ENCODE measurements at places on chromosomes 13 and 19. TPM values are rescaled to one million over a fixed set of nuclear protein-coding genes. Genes with fewer than 3 reads are reported as not detected.

DNA sequence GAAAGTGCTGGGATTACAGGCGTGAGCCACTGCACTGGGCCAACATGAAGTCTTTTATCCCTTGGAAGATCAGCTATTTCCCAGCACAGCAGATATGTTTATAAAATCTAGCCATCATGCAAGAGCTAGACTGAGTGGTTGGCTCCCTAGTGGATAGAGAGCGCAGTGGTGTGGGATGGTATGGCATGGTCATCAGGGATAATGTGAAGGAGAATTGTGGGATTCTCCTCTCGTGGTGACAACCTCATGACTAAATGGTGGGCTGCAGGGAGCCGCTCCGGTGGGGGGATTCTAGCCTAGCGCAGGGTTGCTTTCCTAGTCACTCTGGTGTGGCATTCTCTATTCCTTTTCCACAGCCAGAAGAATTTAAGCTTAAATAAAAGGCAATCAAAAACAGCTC lies 43.3 kb upstream of the GPI start:
- H3K27me3 ChIP-seq, result no peaks in the 10 kb centered on the region
- no peak overlapping the region for H3K4me3 ChIP-seq
- H3K27ac ChIP-seq, result no peak overlapping the region

DNA sequence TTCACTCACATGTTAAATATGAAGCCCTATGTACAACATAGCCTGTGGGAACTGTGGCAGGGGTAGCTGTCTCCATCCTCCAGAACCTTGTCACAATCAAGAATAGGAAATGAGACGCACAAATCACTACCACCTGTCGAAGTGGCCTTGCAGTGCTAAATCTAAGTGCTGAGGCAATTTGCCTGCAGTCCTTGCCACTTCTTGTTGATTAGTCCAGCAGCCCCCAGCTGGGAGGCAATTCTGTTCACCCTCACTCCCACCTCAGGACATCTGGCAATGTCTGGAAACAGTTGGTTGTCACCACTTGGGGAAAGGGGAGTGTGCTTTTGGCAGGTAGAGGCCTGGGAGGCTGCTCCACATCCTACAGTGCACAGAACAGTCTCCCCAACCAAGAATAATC lies 10.7 kb downstream of the RFX2 start:
- no peak overlapping the region for H3K4me3 ChIP-seq
- H3K27me3 ChIP-seq, result no peaks in the 10 kb centered on the region
- H3K4me1 ChIP-seq, result no peaks in the 10 kb centered on the region
- no peak overlapping the region for H3K27ac ChIP-seq
- no peaks in the 10 kb centered on the region for H3K36me3 ChIP-seq
- DNase-seq, result no peak

GRCh38 chr13:29743201-29743786 lies 107.1 kb downstream of the UBL3 start:
- H3K4me3 ChIP-seq, result no peak overlapping the region
- H3K36me3 ChIP-seq, result no peaks in the 10 kb centered on the region
- no peaks in the 10 kb centered on the region for H3K27me3 ChIP-seq
- no peak for DNase-seq
- no peaks in the 10 kb centered on the region for H3K4me1 ChIP-seq

- H3K27me3 ChIP-seq, result no peaks in the 10 kb centered on the region
- H3K4me3 ChIP-seq, result no peak overlapping the region
- DNase-seq, result no peak
- H3K4me1 ChIP-seq, result peaks cover 55% of the 10 kb centered on the region
Measured at GRCh38 chr13:50107205-50107604, 92.0 kb downstream of the KCNRG start.

DNA sequence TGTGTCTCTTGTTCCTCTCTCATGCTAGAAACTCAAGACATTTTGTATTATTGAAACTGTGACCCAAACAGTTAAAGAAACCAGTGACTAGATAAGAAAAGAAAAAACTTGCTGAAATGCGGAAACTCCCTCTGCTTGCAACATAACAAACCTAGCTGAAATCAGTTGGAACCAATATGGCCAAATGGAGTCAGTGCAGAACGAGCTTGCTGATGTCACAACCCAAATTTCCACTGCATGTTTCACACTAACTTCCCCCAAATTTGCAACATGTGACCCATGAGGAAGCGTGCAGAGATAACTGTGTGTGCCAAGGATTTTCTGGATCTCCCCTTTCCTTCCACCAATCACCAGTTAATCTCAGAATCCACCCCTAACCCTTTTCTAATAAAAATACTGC lies 208.0 kb downstream of the DLEU7 start:
- H3K36me3 ChIP-seq, result no peaks in the 10 kb centered on the region
- peak overlapping the region; percentile 90 for H3K27ac ChIP-seq
- peaks cover 41% of the 10 kb centered on the region for H3K4me1 ChIP-seq
- peak; percentile 75 for DNase-seq

DNA sequence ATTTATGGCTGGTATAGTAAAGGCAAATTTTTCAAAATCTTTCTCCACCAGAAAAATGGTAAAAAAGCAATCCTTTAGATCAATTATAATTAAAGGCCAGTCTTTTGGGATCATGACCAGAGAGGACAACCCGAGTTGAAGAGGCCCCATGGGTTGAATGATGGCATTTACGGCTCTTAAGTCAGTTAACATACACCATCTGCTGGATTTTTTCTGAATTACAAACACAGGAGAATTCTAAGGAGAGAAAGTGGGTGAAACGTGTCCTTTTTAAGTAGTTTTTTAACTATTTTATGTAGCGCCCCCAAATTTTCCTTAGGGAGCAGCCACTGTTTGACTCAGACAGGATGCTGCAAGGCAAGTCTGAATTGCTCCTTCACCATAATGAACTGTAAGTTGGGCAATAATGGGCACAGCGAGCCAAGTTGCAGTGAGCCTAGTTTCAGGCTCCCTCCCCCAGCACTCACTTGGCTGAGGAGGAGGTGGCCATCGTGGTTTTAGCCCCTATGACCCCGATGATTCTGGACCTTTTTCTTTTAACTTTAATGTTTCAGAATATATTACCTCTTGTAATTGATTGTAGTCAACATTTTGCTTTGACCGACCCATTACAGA lies 13.6 kb upstream of the ZNF611 start:
- H3K27me3 ChIP-seq, result no peaks in the 10 kb centered on the region
- H3K36me3 ChIP-seq, result no peaks in the 10 kb centered on the region
- no peak overlapping the region for H3K4me3 ChIP-seq
- no peak overlapping the region for H3K27ac ChIP-seq

DNA sequence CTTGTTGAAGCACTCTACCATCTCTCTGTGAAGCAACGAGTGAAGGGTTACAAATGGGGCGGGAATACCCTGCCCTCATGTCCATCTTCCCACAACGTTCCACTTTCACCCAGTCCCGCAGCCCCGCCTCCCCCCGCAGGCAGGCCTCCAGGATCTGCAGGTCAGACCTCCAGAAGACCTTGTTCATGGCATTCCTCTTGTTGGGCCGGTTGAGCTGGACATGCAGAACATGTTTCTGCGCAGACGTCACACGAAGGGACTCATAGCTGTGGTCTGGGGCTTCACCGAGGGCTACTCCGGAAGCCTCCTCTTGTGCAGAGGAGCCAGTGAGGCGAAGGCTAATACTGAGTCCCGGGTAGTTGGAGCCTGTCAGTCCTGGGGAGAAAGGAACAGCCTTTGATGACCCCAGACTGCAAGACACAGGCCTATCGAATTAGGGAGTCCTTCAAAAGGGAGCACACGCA lies 420 bp downstream of the ECH1 start:
- peak overlapping the region; percentile 99 for H3K4me3 ChIP-seq
- DNase-seq, result peak; percentile 69
- peaks cover 19% of the 10 kb centered on the region for H3K4me1 ChIP-seq
- peak overlapping the region; percentile 74 for H3K27ac ChIP-seq
- H3K27me3 ChIP-seq, result no peaks in the 10 kb centered on the region

GRCh38 chr19:1258707-1259205 lies 10.4 kb downstream of the MIDN start:
- peak overlapping the region; percentile 68 for H3K4me3 ChIP-seq
- peaks cover 16% of the 10 kb centered on the region for H3K36me3 ChIP-seq
- no peaks in the 10 kb centered on the region for H3K27me3 ChIP-seq
- peak; percentile 73 for DNase-seq

- peak; percentile 99 for DNase-seq
- no peaks in the 10 kb centered on the region for H3K27me3 ChIP-seq
- peak within 1 kb of the TSS; percentile 51 for H3K27ac ChIP-seq
- H3K4me3 ChIP-seq, result peak within 1 kb of the TSS; percentile 89
- peaks cover 21% of the 10 kb centered on the region for H3K4me1 ChIP-seq
Measured at GRCh38 chr19:4182084-4182810, at the start of the genes ANKRD24 and SIRT6. ANKRD24 (plus strand) TSS chr19:4182689; CDS start chr19:4186426, 3,737 bp downstream. SIRT6 (minus strand) TSS chr19:4182563; CDS start chr19:4182539, 24 bp downstream.

GRCh38 chr19:50977626-50978025 lies 6.1 kb downstream of the KLK7 start:
- no peaks in the 10 kb centered on the region for H3K27me3 ChIP-seq
- DNase-seq, result no peak
- no peaks in the 10 kb centered on the region for H3K36me3 ChIP-seq
- H3K4me3 ChIP-seq, result no peak overlapping the region

DNA sequence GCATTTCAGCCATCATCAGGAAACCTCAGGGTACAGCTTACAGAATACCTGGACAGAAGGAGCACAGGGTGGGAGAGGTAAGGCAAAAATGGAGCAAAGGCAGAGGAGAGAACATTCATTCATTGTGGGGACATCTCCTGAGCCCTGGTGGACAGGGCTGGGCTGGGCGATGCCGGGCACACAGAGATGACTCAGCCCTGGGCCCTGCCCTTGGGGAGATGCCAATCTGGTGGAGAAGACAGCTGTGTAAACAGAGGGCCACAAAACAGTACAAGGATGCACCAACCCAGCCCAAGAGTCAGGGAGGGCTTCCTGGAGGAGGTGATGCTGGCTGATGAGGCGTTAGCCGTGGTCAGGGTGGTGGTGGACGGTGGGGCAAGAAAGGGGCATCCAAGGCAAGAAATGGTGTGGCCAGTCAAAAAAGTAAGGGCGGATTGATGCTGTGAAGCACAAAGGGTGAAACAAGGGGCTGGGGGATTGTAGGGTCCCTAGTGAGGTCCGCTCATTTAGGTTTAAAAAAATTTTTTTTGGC lies 3.6 kb upstream of the HAS1 start:
- no peaks in the 10 kb centered on the region for H3K36me3 ChIP-seq
- H3K27ac ChIP-seq, result no peak overlapping the region
- DNase-seq, result no peak
- no peaks in the 10 kb centered on the region for H3K27me3 ChIP-seq
- H3K4me3 ChIP-seq, result no peak overlapping the region

GRCh38 chr13:99467764-99468163 lies 33.5 kb upstream of the TM9SF2 start:
- no peak for DNase-seq
- H3K27me3 ChIP-seq, result no peaks in the 10 kb centered on the region
- no peaks in the 10 kb centered on the region for H3K36me3 ChIP-seq
- no peaks in the 10 kb centered on the region for H3K4me1 ChIP-seq

DNA sequence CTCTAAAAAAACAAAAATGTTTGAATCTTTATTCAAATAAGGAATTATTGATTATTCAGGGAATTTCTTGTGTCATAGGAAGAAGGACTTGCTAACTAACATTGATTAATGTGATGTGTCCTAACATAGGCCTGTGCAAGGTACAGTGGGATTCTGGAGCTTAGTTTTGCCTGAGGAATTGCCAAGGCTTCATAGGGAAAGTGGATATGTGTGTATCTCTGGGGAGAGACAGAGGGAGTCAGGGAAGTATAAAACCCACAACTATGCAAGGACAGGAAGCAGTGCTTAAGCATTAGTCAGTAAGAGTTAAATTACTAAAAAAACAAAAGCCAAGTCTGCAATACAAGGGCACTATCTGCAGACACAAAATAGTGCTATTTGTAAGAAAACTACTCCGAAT lies 59.6 kb downstream of the WDFY2 start:
- H3K27ac ChIP-seq, result no peak overlapping the region
- no peak for DNase-seq
- no peaks in the 10 kb centered on the region for H3K27me3 ChIP-seq
- H3K4me3 ChIP-seq, result no peak overlapping the region
- no peaks in the 10 kb centered on the region for H3K36me3 ChIP-seq

GRCh38 chr13:41549491-41549890 lies 92.1 kb downstream of the RGCC start:
- no peaks in the 10 kb centered on the region for H3K36me3 ChIP-seq
- no peak overlapping the region for H3K4me3 ChIP-seq
- DNase-seq, result no peak

DNA sequence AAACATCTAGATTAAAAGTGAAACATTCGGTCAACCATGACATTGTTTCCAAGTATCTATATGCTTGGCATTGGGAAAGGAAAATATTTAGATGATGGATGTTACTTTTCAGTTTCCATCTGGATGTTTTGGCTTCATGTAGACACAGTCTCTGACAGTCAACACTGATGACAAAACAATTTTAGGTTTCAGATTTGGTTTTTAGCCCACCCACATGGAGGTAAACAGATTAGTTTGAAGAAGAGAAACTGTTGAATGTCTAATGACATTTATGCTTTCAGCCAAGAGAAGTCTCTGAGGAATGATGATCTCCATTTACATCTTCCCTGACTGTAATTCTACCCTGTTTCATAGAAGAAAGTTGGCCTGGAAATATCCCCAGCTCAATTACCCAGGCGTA lies 379.1 kb downstream of the SLITRK6 start:
- H3K27me3 ChIP-seq, result no peaks in the 10 kb centered on the region
- no peak overlapping the region for H3K4me3 ChIP-seq
- DNase-seq, result no peak
- H3K27ac ChIP-seq, result no peak overlapping the region

Gene C19orf73
- 3.4 TPM for total RNA-seq

Gene PBX4
- total RNA-seq, result 0.25 TPM

Gene SPHK2
- 30.6 TPM for total RNA-seq

Gene S1PR5
- not detected for total RNA-seq

Gene EFNB2
- not detected for total RNA-seq

Gene ETV2
- total RNA-seq, result 0.75 TPM

Gene CEACAM20
- total RNA-seq, result not detected

Gene WASF3
- total RNA-seq, result not detected

All from Karpas-422 (cell line).